ENCODE measurements at places on chromosomes 16 and 17.

GRCh38 chr16:19804538-19805323, 79.9 kb downstream of the GPRC5B start:
- peak; percentile 0 for DNase-seq

DNA sequence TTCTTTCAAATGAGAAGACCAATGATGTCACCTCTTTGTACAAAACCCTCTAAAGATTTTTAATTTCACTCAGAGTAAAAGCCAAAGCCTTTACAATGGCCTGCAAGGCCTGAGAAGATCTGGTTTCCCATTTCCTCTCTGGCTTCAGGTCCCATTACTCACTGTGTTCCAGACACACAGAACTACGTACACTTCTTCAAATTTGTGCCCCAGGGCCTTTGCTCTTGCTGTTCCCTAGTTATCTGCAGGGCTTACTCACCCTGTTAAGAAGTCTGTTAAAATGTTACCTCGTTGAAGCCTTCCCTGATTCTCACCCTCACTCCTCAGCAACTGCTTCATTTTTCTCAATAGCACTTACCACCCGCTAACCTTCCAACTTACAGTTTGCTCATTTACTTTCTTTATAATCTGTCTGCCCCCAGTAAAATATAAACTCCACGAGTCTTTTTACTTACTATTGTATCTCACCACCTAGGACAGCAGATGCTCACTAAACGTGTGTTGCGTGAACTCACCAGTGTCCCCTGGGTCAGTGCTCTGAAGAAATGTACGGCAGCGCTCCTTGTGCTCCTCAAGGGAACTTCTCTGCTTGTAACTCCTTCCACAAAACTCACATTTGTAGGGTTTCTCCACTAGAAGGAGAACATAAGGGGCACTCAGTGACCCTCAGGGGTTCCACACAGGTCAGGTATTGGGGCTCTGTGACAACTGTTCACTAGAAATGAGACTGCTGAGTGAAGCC, 50.2 kb downstream of the GRB7 start:
- DNase-seq = no peak

DNA sequence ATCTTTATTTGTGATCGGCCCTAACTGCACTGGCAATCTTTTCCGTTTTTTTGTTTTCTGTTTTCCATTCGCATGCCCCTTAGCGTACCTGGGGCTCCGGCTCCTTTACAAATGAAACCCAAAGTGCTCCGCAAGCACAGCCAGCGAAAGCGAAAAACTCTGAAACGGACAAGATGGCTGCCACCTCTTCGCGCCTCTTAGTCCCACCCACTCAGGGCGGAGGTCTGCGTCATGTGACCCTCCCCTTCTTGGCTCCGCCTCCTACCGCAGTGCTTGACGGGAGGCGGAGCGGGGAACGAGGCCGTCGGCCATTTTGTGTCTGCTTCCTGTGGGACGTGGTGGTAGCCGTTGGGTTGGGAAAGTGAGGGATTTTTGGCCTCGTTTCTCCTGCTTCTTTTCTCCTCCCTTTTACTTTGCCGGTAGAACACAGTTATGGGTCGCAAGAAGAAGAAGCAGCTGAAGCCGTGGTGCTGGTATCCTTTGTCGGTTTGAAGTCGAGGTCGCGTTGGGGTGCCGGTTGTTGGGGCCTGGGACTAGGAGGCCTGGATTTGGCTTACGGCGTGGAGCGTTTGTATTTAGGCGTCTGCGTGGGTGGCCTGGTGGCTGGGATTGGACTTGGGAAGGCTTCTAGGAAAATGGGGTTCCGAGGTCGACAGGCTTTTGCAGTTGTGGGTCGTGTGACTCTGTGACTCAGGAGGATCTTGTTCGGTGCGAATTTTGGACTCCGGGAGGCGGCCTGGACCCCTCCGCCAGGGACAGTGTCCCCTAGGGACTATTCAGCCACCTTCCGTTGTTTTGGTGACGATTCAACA, at the start of gene ZNF207:
Gene ZNF207, plus strand, starts transcription at position 304 of the 812 bp plus-strand sequence. Its CDS starts 129 bp downstream, at position 433.
- DNase-seq = peak; percentile 88

DNA sequence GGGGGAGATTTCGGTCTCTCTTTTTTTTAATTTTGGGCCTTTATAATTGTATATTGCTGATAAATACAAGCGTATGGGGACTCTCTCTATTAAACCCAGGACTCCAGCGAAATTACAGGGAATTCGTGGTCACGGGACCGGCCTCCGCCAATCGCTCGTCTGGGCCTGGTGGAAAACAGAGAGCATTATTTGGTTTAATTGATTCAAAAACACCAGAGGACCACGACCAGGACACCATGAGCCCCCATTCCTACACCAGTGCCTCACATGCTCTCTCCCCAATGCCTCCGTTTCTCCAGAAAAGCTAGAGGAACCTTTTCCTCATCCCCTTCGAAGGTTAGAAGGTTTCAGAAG, at the start of gene HOXB2:
Gene HOXB2, minus strand, starts transcription at position 88 of the 354 bp plus-strand sequence. CDS start 198 bp downstream, outside the sequence.
- DNase-seq = no peak

DNA sequence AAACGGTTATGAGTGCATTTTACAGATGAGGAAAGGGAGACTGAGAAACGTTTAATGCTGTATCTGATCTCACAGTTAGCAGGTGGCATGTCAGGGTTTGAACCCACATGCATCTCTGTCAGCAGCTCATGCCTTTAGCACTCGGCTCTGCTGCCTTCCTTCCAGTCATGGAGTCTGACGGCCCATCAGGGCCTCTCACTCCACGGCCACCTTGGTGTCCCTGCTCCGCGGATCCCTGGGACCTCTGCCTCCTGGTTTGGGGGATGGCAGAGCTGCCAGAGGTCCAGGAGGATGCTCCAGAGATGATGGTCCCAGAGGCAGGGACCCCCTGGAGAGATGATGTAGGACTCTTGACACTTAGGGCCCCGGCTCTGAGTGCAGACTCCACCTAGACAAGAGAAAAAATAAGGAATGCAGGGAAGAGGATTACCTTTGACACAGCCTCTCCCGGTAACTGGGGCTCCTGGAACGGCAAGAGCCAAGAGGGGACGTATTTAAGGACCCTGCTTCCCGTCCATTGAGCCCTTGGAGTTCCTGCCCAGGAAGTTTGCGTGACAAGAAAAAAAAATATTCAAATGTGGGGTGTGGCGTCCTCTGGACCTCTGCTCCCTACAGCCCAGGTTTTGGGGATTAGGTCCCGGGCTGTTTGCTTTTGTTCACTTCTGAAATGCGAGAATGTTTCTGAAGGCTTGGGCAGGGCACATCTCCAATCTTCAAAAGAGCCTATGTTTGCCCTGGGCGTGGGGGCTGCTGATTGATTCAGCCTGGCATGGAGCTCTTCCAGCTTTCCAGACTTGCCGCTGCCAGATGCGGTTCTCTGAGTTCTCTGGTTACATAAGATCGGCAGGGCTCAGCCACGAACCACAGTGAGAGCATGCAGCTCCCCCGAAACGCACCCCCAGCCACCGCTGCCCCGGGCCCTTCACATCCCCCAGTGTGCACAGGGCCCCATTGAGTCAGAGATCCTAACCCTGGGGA, at the start of gene ALDH3A1:
Gene ALDH3A1, minus strand, starts transcription at position 470 of the 978 bp plus-strand sequence. CDS start 3,169 bp downstream, outside the sequence.
- DNase-seq = no peak

DNA sequence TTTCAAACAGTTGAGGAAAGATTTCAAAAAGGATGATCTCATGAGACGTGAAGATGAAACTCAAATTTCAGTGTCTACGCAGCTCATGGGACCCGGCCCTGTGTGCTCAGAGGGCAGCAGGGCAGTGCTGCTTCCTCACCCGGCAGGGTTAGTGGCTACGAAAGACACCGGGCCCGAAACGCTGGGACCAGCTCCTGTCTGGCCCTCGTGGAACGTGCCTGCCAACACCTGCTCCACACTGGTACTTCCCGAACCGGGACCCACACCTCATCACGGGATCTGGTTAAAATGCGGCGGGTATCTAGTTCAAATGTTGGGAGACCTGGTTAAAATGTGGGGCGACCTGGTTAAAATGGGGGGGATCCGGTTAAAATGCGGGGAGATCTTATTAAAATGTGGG, 18.7 kb downstream of the DNASE1 start:
- no peak for DNase-seq

Data from stimulated activated CD8-positive, alpha-beta memory T cell treated with anti-CD3 and anti-CD28 coated beads, Interleukin-15, amount 100 ng/mL, for 1 hour (primary cell).